Right ventricle myocardium inferior (tissue), 1 donor: ENCODE measurements at places on chromosomes 5 and 9.

DNA sequence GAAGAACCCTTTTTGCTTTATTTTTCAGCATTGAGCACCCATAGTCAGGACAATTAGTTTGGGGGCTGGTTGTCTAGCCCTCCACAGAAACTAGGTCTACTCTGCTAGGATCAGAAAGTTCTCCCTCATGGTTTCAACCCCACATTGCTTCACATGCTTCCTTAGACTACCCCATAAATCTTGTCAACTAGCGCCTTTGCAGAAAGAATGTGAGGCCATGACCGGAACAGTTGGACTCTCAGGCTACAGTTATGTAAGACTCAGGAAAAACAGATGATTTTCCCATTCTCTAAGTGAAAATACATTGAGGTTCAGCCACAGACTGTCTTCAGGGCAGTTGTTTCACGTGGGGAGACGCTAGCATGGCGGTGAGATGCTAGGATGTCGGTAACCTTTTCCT is 255.6 kb downstream of the NR3C1 start:
- DNase-seq, result no peak

DNA sequence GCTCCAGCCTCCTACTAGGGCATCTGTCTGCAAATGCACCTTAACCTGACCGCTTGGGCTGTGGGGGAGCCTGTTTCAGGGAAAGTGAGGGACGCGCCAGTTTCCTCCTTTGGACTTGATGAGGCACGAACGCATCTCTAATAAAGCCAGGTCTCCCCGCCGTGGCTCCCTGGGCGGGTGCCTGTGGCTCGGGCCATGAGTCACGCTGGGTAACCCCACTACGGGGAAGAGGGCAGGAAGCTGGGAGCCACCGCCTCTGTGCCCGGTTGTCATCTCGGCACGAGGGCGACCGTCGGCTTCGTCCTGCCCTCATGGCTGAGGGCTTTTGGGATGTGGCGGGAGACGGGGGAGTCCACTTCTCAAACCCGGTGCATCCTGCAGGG is 12.1 kb downstream of the NOTCH1 start:
- DNase-seq, result peak; percentile 87

GRCh38 chr9:108014353-108014752 is 524.8 kb upstream of the KLF4 start:
- DNase-seq, result no peak

- no peak for DNase-seq
These were observed 76.6 kb upstream of the FAM169A start for GRCh38 chr5:74942622-74943286.

DNA sequence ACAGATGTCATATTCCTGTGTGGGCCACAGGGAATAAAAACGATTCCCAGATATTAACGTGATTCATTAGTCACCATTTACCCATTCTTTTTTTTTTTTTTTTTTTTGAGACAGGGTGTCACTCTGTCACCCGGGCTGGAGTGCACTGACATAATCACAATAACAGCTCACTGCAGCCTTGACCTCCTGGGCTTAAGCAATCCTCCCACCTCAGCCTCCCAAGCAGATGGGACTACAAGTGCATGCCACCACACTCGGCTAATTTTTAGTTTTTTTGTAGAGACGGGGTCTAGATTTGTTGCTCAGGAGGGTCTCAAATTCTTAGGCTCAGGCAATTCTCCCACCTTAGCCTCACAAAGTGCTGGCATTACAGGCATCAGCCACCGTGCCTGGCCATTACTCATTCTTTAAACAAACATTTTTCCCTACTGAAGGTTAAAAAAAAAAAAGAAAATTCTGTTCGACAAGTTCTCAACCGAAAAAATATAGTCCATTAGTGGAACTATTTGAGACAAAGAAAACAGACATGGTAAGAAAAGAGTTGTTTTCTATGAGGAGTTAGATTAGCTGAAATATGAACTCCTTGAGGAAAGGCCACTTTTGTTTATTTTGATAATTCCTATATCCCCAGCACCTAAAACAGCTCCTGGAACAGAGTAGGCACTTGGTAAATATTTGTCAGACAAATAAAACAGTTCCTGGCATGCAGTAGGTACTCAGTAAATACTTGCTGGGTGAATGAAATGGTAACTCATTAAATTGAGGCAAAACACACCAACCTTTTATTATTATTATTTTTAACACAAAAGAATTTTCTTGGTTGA is 32.1 kb upstream of the PDCL start:
- DNase-seq, result no peak

GRCh38 chr9:8779478-8779877 is 979.9 kb upstream of the DMAC1 start:
- no peak for DNase-seq

DNA sequence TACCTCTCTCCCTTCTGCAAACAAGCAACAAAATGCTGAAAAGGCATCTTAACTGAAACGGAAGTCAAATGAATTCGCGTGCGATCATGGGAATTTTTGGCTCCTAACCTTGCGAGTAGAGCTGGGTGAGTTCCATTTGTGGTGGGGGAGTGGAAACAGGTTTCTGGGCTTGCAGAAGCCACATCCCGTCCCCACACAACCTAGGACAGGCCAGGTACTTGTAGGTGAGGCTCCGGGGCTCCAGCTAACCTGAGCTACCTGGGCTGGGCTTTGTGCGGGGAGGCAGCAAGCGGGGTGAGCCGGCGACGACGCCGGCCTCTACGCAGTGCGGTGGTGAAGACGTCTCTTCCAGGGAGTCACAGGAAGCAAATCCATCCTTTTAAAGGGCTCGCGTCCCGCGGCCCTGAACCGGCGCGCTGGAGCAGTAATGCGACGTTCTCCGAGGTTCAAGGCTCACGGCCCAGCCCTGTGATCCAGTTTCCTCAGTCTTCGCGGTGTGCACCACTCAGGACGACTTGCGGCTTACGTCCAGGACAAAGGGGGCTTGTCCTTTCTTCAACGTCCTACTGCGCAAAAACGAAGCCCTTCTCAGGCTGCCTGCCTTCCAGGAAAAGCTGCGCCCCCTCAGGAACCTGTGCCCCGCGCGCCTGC is 567 bp upstream of the SPIN1 start:
- peak; percentile 72 for DNase-seq

DNA sequence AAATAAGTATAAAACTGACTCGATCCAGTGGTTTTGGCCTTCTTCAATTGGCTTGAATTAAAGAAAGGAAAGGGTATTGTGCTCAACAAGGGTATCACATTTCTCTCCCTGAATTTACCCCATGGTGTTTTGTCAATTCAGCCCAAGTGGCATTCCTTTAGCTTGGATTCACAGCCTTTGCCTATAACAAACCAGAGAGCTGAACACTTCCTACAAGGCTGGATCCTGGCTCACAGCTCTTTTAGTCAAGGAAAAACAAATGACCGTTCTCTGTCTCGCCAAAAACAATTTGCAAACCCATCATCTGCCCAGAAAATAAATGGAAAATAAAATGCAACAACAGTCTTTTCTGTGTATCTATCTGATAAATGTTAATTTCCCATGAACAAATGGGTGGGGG is 5.7 kb downstream of the ZNF366 start:
- no peak for DNase-seq

- DNase-seq, result no peak
These were observed 465.5 kb upstream of the ACTBL2 start for GRCh38 chr5:57948091-57948490.

DNA sequence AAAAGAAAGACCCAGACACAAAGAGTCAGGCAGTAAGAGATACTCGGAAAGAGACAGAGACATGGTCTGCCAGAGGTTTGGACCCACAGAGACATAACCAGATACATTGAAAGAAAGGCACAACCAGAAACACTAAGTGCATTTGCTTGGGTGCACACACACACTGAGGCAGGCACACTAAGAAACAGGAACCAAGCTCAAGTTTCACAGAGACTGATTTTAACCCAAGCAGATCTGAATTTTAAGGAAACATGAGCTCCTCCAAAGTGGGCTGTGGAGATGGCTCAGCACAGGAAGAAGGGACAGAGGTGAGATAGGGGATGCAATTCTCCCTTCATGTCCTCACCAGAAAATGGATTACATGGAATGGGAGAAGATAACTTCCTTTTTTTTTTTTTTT is 9.5 kb downstream of the AQP3 start:
- no peak for DNase-seq

DNA sequence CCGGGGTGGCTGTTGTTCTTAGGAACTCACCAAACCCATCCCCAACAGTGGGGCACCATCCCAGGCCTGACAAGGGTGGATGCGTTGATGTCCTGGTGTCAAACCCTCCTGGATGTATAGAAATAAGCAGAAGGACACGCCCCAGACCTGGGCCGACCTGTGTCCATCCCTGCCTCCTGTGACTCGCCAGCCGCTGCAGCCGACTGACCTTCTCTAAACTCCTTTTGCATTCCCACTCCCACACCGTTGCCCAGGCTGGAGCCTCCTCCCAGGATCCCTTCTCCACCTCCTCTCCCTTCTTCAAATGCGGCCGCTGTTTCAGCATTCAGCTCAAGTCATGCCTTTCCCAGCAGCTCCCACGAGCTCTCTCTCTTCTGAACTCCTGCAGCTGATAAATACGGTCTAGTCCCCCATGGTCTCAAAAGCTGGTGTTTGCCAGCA is 213.2 kb upstream of the IER5L start:
- DNase-seq, result no peak

GRCh38 chr5:158635565-158635964 is 464.2 kb downstream of the EBF1 start:
- no peak for DNase-seq

- no peak for DNase-seq
These were observed 1063.5 kb upstream of the DMAC1 start for GRCh38 chr9:8863069-8863468.

- DNase-seq, result no peak
These were observed 49.9 kb downstream of the COL15A1 start for GRCh38 chr9:98993570-98993945.

GRCh38 chr5:141623186-141623585 is 4.4 kb upstream of the DIAPH1 start:
- no peak for DNase-seq

- DNase-seq, result no peak
These were observed 17.0 kb upstream of the TNC start for GRCh38 chr9:115134941-115135340.

- no peak for DNase-seq
These were observed 117.6 kb upstream of the SMIM23 start for GRCh38 chr5:171668097-171668412.

GRCh38 chr5:116272281-116272941 is 187.6 kb downstream of the COMMD10 start:
- no peak for DNase-seq

DNA sequence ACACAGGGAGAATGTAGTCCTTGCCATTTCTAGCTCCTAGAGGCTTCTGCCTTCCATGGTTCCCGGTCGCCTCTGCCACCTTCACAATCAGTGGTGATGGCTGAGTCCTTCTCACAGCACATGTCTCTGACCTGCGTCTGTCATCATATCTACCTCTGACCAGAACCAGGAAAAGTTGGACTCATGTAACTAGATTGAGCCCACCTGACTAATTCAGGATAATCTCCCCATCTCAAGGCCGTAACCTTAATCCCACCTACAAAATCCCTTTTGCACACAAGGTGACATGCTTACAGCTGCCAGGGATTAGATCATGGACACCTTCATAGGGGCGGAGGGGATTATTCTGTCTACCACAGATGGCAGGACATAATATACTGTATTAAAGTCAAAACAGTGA is 375.6 kb downstream of the ICE1 start:
- DNase-seq, result no peak

DNA sequence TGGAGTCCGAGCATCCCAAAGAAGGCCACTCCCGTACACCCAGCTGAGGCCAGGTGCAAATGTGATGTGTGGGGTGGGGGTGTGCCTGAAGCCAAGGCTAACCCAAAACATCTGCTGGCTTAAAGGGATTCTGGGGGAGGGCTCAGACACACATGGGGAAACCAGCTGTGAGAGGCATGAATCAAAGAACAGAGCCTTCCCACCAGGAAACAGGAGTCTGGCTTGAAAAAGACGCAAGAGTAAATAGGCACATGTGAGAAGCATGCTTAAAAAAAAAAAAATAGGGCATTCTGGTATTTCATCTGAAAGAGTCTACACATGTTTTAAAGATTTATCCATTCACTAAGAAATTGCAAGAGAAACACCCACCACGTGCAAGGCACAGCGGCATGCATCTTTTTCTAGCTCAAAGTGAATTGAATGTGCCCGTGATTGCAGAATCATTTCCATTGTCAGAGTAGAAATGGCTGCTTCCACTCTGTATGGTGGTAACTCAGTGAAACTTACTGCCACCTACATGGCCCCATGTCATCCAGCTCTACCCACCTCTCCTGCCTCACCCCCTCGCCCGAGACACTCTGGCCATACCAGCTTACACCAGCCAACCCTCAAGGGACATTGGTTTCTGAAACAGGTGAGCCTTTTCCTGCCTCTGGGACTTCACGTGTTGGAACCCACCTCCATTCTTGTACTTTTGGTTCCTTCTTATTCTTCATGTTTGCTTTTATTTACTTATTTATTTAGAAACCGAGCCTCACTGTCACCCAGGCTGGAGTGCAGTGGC is 71.5 kb downstream of the SEMA5A start:
- DNase-seq, result no peak

GRCh38 chr9:124251605-124252378 is 6.0 kb upstream of the NEK6 start:
- DNase-seq, result no peak

GRCh38 chr5:78881884-78882283 is 103.2 kb downstream of the ARSB start:
- DNase-seq, result no peak

DNA sequence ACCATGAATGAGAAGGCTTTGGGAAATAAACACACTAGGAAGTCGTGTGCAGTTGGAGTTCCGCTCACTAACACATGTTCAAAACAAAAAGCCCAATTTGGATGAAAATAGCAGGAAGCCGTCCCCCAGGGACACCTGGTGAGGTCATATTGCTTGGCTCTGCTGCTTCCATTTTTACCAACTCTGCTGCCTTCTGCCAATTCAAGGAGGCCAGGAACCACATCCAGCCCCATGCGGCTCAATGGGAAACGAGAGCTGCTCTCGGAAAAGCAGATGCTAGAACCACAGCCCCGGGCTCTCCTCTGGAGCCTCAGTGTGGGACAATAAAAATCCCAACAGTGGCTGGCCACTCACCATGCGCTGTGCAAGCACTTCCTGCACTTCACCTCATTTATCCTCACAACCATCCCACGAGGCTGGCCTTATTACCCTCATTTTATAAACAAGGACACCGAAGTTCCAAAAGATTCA is 13.4 kb downstream of the ADAM19 start:
- DNase-seq, result peak; percentile 79

GRCh38 chr9:131395157-131396098 is 1.5 kb downstream of the PRRC2B start:
- no peak for DNase-seq

DNA sequence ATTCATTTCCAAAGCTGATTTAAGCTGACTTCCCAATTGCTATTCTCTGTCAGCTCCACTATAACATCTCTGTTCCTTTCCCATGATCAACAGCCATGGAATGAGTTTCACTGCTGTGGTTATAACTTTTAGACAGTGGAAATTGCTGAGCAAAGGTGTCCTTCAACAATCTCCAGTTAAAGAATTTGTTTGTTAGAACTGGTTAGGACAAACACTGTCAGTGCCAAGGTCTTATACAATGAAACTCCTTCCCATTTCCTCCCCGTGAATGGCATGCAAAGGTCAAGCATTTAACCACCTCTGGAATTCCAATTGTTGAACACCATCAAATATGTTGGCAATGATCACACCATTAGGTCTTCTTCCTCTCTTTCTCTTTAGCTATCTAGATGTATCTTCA is 45.7 kb upstream of the GHR start:
- DNase-seq, result no peak
